ENCODE measurements at places on chromosomes 5 and 9.

DNA sequence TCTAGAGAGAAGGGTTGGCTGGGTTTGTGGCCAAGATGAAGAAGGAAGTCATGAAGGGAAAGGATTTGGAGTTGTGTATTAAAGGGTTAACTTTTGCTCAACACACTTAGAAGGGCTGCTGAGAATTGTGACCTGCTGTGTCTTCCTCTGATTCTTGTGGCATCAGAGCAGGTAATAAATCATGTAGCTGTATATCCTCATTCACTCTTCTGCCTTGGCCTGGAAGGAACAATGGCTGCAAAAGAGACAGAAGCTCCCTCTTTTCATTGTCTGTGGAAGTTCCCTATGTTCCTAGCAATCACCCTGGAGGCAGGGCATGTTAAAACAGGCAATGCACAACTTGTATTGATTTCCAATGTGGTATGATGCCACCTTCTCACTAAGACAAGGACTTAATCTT, 159.1 kb downstream of the LRRC70 start:
- DNase-seq: no peak

- no peak for DNase-seq
Measured at GRCh38 chr5:765948-766631, 18.4 kb downstream of the ZDHHC11B start.

- DNase-seq: no peak
Measured at GRCh38 chr5:72885824-72886223, 69.4 kb downstream of the TNPO1 start.

DNA sequence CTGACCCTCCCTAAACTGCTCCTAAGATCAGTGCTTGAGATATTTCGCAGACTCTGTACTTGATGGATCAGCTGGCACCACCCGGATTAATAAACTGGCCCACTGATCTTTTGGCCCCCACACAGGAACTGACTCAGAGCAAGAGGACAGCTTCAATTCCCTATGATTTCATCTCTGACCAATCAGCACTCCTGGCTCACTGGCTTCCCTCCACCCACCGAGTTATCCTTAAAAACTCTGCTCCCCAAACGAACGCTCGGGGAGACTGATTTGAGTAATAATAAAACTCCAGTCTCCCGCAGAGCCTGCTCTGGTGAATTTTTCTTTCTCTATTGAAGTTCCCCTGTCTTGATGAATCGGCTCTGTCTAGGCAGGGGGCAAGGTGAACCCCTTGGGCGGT, 36.5 kb upstream of the CD180 start:
- DNase-seq: no peak

DNA sequence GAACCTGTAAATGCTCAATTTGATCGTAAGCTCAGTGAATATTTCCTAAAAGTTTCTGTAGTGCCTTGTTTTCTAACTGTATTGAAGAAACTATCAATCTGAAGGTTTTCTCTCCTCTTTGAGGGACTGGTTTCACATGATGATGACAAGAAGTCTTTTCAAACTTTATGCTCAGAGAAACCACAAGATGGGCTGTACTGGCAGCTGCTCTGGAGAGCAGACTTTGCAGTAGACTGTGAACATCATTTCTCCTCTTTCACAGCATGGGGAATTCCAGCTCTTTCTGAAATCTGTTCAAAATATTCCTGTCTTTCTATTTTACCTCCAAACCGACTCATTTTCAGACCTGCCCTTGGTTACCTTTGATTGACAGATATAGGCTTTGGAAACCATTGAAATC, 194.4 kb downstream of the IZUMO3 start:
- DNase-seq: no peak

DNA sequence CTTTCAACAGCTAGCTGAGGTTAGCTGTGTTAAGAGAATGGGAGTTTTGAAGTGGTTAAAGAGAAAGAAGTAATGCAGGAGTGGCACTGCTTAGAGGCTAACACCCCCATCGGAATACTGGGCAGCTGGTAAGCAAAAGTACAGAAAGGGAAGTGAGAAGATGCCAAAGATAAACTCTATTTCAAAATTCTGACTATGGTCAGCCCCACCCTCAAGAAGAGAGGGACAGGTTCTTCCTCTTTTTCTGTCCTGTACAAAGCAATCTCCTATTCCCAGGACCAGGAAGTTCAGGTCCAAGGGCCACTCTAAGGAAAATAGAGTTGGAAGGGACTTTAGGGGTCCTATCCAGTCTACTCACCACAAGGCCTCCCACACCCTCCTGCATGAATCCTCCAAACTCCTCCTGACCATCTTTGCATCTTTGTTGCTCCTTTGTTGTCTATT, 45.9 kb upstream of the JAK2 start:
- no peak for DNase-seq

Data from CD4-positive, CD25-positive, alpha-beta regulatory T cell (primary cell).